GM03348 (cell line): ENCODE measurements at places on chromosomes 1 and 21.

DNA sequence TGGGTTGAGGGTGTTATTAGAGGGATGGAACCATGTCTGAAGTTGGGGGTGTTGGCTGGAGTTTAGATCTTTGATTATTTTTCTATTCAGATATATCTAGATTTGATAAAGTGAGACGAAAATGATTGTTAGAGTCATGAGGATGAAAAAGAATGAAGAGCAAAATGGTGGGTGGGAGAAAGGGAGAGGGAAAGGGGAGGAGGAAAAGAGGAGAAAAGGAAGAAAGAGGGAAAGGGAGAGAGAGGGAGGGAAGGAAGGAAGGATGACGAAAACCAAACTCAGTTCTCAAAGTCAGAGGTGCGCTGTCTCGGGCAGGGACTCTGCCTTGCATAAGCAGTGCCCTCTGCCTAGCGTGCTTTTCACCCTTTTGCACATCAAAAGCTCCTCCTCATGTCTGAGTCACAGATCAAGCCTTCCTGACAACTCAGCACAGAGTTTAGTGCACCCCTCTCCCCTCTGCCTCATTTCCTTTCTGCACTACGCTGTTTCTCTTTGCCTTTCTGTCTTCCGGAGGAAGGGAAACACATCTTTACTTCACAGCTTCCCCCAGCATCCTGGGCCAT is 225.8 kb upstream of the PROX1 start:
- no peak for DNase-seq

GRCh38 chr1:182575540-182576149 is 13.4 kb downstream of the RNASEL start:
- DNase-seq: peak; percentile 83

GRCh38 chr21:45126204-45126626 is 51.8 kb downstream of the ADARB1 start:
- DNase-seq: no peak

DNA sequence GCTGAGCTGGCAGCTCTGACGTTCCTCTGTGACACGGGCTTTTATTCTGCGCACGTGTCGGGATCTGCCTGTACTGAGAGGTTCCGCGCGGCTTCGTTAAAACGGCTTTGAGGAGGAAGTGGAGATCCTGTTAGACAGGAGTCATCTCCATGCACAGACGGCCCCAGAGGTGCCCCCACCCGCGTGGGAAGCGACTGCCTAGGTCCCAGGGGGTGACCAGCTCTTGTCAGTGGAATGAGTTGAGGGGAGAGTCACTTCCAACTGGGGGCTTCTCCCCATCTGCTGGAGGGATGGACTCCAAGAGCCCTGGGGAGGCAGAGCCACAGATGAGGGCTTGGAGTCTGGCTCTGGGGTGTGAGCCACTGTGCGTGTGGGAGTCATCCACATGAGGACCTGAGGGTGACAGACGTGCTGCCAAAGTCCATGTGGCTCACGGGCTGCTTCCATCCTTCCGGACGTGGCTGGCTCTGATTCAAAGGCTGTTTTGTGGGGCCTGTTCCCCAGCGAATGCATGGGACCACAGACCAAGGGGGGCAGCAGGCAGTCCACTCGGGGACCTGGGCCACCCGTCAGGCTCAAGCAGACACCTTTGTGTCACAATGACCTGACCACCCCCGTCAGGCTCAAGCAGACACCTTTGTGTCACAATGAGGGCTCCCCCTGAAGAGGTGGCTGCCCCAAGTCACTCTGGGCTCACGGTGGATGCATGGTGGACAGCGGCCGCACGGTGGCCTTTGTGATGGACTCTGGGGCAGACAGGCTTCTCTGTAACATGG is 26.8 kb downstream of the PTTG1IP start:
- peak; percentile 68 for DNase-seq

GRCh38 chr1:205062319-205062718 is 19.3 kb downstream of the CNTN2 start:
- DNase-seq: no peak

DNA sequence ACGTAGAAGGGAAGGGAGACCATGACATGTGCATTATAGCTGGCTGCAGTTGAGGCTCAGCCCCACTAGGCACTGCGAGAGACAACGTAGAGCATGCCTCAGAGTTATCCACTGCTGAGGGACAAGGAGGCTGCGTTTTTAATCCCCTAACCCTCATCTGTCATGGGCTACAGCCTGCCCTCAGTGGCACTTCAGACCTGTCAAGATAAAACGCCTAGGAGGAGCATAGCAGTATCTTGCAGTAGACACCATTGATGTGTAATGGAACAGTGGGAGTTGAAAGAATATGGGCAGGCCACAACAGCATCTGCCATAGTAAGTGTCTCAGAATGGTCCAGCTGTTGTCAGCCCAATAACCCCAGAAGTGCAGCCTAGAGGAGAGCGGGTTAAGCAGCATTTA is 307.0 kb upstream of the PTBP2 start:
- DNase-seq: no peak

DNA sequence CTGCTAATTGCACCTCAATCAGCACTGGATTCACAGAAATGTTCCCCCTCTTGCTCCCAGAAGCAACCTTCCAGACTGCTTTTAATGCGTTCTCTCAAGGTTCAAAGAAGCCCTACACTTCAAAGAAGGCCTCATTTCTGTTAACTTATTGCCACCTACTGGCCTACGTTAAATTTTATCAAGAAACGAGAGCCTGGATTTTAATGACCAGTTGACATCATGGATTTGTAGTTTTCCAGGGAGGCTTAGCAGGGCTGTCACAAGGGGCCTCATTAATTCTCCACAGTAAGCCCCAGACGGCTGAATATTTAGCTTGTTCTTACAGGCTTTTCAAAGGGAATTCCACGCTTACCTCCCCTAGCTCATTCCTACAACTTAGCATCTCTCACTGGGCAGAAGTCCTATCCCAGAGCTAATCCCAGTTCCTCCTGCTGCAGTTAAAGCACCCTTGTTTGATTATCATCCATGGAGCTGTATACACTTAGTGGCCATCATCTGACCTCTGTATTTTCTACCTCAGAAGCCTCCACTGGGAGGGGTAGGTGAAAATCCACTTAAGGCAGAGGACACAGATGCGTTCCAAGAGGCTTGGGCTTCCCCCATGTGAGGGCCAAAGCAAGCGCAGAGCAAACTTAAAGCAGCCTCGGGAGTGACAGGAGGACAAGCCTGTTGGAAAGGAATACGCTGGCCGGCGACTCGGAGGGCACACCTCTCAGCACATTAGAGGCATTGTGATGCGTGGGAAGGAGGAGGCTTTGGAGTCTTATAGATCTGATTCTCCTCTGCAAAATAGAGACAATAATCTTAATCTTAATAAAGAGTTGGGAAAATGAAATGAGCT is 32.2 kb upstream of the CYP4X1 start:
- no peak for DNase-seq

- DNase-seq: no peak
Observed at GRCh38 chr1:15751717-15752116, 6.9 kb upstream of the FBLIM1 start.

GRCh38 chr1:21669258-21670058 is at the start of gene RAP1GAP:
TSS of gene RAP1GAP (minus strand) at chr1:21669357. CDS start at chr1:21620032, 49,325 bp downstream.
- peak; percentile 64 for DNase-seq

DNA sequence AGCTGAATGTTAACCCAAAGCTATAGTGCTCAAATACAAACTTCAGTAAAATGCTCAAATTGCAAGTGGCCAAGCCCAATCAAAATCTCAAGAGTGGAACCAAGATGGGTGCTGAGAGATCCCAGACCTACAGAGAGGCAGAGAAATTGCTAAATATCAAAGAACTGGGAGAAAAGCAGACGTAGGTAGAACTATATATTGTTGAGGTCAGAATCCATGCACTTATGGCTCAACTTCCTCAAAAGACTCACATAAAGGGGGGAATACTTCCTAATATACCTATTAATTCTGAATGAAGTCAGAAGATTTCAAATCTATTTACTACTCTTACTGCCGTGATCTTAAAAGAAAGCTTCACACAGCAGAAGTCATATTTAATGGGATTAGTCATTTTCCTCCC is 65.2 kb downstream of the PUM1 start:
- no peak for DNase-seq
